ENCODE measurements at places on chromosomes 11 and 22.

DNA sequence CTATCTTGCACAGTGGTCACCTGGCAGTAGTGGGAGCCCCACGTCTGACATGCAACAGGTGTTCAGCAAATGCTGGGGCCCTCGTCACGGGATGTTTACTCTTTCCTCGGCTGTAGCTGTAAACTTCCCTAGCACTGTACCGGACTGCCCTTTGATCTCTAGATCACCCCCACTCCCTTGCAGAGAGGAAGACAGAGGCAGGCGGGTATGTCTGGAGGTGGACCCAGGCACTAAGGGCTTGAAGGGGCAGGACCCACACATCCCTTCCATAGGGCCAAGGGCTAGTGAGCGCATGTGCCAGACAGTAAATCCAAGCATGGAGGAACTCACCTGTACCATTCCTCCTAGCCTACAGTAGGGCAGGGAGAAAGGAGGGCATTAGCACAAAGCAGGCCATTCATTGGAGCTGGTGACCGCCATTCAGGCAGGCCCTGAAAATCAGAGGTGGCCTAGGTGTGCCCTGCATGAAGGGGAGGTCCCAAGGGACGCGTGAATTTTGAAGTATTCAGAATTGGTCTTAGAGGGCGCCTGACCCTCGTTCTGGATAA is 1.9 kb upstream of the SMTN start:
- no peak for DNase-seq

DNA sequence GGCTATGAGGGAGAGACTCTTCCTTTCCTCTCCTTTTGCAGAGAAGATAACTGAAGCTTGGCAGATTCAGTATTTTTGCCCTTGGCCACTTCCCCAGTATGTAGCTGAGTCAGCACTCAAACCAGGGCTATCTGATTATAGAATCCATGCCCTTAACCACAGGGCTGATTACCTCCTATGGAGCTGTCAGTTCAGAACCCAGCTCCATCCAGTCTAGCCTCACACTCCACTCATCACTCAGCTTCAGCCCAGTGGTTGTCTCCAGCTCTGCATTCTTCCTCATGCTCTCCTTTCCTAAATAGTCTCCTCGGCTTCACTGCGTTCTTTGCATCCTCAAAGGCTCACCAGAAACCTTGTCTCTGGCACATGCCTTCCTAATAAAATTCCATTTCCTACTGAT is 151.6 kb upstream of the BLID start:
- no peak for DNase-seq

GRCh38 chr11:124788521-124788920 is 11.7 kb downstream of the MSANTD2 start:
- no peak for DNase-seq

- no peak for DNase-seq
Measured at GRCh38 chr11:32374261-32374711, 61.1 kb downstream of the WT1 start.

- DNase-seq: peak; percentile 27
Measured at GRCh38 chr11:123407130-123407995, 22.7 kb upstream of the GRAMD1B start.

DNA sequence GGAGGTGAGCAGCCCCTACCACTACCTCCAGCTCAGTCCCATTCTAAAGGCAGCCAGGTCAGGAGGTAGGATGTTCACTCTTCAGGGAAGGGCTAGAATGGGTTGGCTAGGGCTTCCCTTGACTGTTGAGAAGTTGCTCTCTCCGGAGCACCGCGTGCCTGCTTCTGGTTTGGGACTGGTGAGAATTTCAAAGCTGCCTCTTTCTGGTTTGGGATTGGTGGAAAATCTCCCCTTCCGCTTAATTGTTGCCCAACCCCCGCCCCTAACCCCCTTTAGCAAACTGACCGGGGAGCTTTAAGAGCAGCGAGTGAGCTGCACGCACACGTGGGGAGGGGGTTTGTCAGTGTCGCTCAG is 686 bp downstream of the USP2 start:
- no peak for DNase-seq
